SJSA1 (cell line): ENCODE measurements at places on chromosomes 12 and 14. TPM values are rescaled to one million over a fixed set of nuclear protein-coding genes. Genes with fewer than 3 reads are reported as not detected.
A peak's percentile ranks its signal among the peaks of the same experiment; 100 is the strongest.

- DNase-seq, result no peak
Observed at GRCh38 chr14:37230551-37231194, 32.9 kb downstream of the MIPOL1 start.

- no peak for DNase-seq
Observed at GRCh38 chr14:75913183-75913582, 68.6 kb downstream of the TGFB3 start.

CRIP2 gene
- total RNA-seq, result 1.1 and 3.8 TPM in 2 replicates

TAPBPL gene
- 1.1 and 5.4 TPM in 2 replicates for total RNA-seq

ENDOU gene
- total RNA-seq, result not detected in 2 replicates

GRCh38 chr12:25775968-25776367 lies 182.5 kb upstream of the RASSF8 start:
- no peak for DNase-seq

DNA sequence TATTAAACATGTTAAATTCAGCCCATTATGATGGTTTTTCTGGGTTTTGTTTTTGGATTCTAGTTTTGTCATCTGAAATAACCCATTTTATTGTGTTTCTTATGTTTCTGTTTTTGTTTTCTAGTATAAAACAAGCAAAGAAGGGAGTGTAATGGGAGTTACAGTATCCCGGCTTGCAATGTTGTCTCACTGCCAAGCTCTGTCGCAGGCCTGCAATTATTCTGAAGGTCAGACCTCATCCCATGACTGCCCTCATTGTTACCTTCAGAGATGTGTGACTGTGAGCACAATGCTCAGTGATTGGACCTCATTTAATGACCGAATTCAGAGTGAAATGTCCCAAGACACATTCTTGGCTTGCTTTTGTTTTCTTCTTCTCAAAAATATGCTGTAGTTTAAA lies 73.0 kb upstream of the ATF1 start:
- DNase-seq, result no peak

GRCh38 chr14:53875324-53875897 lies 81.2 kb downstream of the BMP4 start:
- no peak for DNase-seq

DNA sequence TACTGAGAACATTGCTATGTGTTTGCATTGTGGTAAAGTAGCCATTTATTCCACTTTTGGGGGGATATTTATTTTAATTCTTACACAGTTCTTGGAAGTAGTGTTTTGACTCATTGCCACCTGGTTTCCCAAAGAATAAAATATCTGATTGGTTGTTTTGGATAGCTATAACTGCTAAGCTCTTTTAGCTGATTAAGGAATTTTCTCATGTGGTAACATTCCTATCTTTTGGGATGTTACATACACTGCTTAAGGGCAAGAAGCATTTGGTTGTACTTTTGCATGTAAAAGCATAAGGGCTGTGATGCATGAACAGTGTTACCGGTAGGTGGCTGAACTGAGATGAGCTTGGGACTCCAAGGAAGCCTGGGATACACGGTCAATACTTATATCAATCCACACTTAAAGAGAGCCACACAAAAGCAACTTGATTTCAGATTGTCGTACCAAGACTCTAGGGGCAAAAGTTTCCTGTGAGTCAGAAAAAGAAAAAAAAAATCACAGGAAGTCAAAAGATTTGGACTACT lies 71.4 kb upstream of the PRKD1 start:
- no peak for DNase-seq

TEX52 gene
- total RNA-seq, result not detected in 2 replicates

TGFB3 gene
- total RNA-seq, result 0.32 TPM in 1 of 2 replicates, not detected in the other

GRCh38 chr12:102347811-102348210 lies 132.6 kb downstream of the IGF1 start:
- no peak for DNase-seq

- DNase-seq, result no peak
Observed at GRCh38 chr12:44296624-44297197, 460.8 kb downstream of the TMEM117 start.

DNA sequence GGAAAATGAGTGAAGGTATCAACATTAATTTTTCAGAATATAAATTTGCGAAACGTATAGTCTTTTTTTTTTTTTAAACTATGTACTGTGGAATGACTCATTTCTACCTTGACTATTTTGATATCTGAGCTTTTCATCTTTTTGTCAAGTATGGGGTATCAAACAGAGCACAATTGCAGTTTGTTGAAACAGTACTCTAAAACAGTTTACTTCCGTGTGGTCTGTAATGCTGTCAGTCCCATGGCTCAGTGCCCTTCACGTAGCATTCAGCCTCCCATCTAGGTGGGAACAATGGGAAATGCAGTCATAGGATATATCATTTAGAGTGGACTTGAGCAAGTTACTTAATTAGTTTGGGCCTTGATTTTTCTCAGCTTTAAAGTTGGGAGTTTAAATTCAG lies 139.5 kb downstream of the ERC1 start:
- DNase-seq, result no peak

IQSEC3 gene
- not detected in 2 replicates for total RNA-seq

- DNase-seq, result no peak
Observed at GRCh38 chr12:1807087-1807860, 13.1 kb upstream of the LRTM2 start.

- no peak for DNase-seq
Observed at GRCh38 chr14:104893435-104894207, 28.6 kb downstream of the CEP170B start.

DNA sequence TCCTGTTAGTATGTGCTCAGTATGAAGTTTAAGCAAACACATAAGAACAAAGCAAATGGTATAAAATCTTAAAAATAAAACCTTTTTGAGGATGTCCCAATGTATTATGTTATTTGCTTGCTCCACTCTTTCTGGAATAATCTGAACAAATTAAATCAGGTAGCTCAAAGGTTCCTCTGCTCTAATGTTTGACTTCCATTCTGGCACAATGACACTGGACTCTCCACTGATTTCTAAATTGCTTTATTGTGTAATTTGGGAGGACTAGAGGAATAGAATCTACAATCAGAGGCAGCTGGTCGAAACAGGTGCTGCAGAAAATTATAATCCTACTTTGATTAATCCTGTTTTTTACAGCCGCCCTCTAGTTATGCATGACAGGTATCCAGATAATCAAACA lies 523.7 kb upstream of the FOXG1 start:
- no peak for DNase-seq

GRCh38 chr14:70652871-70653270 lies 11.2 kb downstream of the TTC9 start:
- no peak for DNase-seq

RFLNA gene
- not detected in 2 replicates for total RNA-seq

GRCh38 chr14:81605660-81606059 lies 72.0 kb upstream of the SEL1L start:
- no peak for DNase-seq

CLEC4D gene
- total RNA-seq, result not detected in 2 replicates

DNA sequence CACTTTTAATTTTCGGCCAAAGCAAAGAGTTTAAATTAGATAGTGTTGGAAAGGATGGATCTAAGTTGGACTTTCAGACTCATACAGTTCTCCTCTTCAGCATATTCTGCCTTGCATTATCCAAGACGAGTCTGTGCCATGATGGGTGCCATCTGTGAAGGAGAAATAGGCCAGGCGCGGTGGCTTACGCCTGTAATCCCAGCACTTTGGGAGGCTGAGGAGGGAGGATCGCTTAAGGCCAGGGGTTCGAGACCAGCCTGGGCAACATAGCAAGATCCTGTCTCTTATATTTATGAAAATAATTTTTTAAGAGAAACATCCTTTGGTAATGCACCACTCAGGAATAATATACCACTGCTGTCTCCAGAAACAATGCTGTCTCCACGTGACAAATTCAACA lies 6.5 kb downstream of the AK7 start:
- peak; percentile 8 for DNase-seq
